ENCODE measurements at places on chromosomes 13 and 19.

DNA sequence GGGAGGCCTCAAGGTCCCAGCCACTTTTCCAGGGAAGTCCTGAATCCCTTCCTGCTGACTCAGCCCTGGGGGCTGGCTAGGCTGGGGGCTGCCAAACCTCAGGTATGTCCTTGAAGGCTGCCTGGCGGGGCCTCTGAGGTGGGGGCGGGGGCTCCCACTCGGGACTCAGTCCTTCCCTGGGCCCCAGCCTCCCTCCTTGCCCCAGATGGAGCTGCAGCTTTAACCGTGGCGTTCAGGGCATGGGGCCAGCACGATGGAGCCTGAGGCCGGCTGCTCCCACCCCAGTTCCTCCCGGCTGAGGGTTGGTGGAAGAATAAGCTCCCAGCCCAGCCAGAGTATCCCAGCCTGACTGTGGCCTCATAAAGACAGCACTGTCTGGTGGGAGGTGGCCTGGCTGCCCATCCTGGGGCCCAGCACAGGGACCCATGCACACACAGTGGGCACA, 12.4 kb downstream of the CILP2 start:
- no peak for DNase-seq

GRCh38 chr13:44792096-44792495, 197.2 kb downstream of the NUFIP1 start:
- no peak for DNase-seq

DNA sequence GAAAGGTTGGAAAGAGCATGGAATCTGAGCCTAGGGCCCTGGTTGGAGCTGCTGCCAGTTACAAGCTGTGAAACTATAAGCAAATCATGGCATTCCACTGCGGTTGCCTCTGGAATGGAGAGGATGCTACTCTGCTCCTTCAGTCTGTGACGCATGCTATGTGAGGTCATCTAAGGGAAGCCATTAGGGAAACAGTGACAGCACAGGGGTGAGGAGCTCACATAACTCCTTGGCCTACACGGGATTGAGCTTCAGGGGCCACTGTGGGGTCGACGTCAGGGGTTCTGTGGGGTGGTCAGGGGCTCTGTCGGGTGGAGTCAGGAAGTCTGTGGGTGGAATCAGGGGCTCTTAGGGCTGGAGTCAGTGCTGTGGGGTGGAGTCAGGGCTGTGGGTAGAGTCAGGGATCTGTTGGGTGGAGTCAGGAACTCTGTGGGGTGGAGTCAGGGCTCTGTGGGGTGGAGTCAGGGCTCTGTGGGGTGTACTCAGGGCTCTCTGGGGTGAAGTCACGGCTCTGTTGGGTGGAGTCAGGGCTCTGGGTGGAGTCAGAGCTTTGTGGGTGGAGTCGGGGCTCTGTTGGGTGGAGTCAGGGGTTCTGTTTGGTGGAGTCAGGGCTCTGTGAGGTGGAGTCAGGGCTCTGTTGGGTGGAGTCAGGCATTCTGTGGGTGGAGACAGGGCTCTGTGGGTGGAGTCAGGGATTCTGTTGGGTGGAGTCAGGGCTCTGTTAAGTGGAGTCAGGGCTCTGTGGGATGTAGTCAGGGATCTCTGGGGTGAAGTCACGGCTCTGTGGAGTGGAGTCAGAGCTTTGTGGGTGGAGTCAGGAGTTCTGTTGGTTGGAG, 35.8 kb upstream of the MEDAG start:
- peak; percentile 62 for DNase-seq

DNA sequence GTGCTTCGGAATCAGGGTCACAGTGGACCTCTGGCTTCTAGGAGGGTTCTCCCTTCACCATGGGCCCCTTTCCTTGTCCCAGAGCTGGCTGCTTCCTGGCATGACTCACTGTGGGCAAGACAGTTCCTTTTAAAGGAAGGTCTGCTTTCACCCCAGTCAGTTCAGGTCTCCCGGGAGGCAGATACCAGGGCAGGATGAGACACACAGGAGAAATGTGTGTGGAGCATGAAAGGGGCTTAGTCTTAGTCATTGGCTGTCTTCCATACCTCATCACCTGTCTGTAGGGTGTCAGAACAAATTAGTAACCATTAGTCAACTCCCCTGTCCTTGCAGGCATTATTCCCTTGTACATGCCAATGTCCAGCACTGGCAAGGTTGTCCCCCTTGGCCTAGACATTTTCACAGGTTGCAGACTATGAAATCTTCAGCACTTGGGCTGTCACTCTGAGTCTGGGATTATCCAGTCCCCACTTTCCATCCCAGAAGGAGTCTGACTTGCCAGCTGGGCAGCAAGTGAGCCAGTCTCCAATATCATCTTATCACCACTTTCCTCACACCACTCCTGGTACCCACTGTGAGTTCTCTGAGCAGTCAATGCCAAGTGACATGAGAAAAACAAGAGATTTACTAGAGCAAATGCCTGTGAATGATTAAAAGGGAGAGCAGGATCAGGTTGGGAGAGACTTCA, 76.8 kb upstream of the MEDAG start:
- DNase-seq, result no peak

- DNase-seq, result no peak
Measured at GRCh38 chr19:11027381-11027780, 61.9 kb upstream of the LDLR start.

DNA sequence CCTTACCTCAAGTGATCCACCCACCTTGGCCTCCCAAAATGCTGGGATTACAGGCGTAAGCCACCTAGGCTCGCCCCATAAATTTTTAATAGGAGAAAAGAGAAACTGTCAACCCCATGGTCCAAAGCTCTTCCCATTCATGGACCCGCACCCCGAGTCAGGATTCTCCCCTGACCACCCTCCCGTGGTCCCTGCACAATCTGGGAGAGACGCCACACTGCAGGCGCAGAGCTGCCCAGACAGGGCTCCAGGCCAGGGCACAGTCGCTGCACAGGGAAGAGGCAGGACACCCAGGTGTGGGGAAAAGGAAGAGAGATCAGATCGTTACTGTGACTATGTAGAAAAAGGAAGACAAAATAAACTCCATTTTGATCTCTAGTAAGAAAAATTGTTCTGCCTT, 54.5 kb downstream of the ZNF93 start:
- no peak for DNase-seq

- no peak for DNase-seq
Measured at GRCh38 chr19:46620716-46621115, 4.2 kb downstream of the PTGIR start.

DNA sequence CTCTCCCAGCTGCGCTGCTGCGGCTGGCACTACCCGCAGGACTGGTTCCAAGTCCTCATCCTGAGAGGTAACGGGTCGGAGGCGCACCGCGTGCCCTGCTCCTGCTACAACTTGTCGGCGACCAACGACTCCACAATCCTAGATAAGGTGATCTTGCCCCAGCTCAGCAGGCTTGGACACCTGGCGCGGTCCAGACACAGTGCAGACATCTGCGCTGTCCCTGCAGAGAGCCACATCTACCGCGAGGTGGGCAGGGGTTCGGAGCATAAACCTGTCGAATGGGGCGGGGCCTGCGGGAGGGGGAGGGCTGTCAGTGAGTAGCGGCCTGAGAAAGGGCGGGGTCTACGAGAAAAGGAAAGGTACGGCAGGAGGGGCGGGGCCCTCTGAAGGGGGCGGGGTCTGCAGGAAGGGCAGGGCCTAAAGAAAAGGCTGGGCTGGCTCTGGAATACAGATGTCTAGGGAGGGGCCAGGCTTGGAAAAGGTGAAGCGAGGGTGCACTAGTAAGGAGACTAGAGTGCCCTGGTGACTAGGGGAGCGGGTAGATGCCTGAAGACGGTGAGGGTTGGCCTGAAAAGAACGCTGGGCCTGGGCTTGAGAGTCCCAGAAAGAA, 3.6 kb downstream of the CD37 start:
- no peak for DNase-seq

- no peak for DNase-seq
Measured at GRCh38 chr19:1066748-1067340, at the start of gene ARHGAP45. Gene ARHGAP45 (plus strand): TSS chr19:1067167. CDS start chr19:1067406, 239 bp downstream.

GRCh38 chr19:18999016-18999758, 34.1 kb downstream of the SUGP2 start:
- no peak for DNase-seq
